ENCODE measurements at places on chromosomes 2 and 18.
A peak's percentile ranks its signal among the peaks of the same experiment; 100 is the strongest.

DNA sequence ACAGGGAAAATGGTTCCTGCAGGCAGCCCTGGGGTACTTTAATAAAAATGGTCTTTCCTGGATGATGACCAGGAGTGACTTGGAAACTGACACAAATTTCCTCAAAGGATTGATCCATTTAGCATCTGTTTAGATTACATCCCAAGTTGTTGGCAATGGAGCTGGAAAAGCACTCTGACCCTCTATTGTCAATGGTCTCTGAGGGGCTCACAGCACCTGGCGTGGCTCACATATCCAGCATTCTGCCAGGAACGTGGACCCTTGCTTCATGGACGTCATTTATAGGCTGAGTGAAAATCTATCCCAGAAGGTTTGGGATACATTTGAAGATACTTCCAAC is 43.8 kb downstream of the SERTAD2 start:
- DNase-seq, result no peak

DNA sequence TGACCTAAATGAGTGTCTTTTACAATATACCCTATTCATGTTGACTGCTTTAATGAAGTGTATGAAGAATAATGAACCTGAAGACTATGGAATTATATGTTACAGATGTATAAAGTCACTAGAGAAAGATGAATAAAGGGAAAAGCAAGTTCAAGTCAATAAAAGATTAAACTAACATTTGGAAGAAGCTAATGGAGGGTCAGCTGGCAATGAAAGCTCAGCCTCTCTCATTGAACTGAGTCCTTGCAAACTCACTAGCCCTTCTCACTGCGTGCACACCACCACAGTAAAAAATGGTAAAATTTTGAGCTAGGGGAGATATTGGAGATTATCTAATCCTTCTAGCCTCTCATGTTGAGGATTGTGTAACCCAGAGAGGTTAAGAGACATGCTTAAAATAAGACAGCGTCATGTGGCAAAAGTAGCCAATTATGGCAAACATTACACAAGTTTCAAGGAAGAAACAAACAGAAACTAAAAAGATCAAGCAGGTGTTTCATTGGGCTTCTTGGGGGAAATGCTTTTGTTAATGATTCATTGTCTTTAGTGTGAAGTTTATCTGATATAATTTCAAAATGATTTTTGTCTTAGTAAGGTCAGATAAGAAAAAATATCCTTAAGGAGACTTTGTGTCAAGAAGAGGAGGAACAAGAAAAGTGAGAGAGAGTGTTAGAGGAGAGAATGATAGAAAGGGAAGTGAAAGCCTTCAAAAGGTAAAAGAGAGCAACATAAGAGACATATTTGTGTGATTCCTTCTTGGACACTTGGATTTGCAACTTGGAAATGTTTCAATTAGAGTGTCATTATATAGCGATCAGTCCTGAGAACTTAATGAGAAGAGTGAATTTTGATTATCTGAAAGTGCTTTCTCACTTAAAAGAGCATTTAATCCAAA is 893.7 kb upstream of the FAM98A start:
- DNase-seq, result no peak

DNA sequence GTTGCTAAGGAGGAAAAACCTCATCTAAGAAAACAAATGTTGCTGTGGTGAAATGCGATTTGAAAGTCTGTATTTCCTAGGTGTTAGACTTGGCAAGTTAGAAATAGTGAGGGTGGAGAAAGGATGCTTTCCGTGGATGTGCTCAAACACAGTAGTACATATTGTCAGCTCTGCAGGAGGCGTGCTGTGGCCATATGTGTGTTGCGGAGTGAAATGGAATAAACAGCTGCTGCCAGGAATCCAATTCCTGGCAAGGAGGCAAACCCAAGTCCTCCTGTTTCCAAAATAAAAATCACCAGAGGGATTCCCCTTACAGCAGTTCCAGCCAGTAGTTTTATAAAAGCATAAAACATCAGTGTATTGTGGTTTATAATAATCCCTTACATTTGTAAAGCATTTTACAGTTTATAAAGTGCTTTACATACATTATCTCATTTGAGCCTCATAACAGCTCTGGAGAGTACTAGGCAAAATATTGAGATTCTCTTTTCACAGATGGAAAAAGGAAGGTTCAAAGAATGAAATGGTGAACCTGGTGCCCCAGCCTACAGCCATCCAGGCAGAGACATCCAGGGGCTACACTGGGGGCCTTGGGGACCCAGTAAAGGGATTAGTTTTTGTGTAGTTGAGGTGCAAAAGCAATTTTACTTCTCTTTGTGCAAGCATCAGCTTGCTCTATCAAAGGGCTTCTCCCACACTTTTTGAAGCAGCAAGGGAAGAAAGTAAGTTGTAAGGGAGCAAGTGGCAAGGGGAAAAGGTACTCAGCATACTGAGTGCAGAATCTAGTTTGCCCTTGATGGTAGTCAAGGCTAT is 206.0 kb downstream of the AGPS start:
- DNase-seq, result no peak

DNA sequence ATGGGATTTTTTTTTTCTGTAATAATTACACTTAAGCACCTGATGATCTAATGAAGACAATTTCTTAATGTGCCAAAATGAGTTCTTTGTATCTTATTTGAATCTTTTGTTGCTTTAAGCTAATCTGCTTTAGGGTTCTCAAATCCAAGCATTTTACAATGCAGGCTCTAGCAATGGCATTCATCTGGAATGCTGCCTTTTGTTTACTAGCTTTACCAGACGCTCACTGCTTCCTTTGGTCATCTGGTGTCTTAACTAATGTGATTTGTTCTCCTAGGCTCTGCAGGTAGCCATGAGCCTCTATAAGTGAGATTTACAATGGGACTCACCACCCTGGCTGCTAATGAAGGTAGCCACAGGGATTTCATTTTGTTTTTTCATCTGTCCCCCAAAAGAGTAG is 100.3 kb downstream of the GREB1L start:
- DNase-seq, result no peak

GRCh38 chr2:105934467-105934866 is 189.8 kb downstream of the NCK2 start:
- peak; percentile 28 for DNase-seq

GRCh38 chr2:72848436-72849137 is 22.8 kb upstream of the EXOC6B start:
- no peak for DNase-seq

- DNase-seq, result no peak
Observed at GRCh38 chr2:47360927-47361326, 42.0 kb upstream of the MSH2 start.

GRCh38 chr18:13517369-13517768 is 209.0 kb downstream of the FAM210A start:
- DNase-seq, result no peak

- no peak for DNase-seq
Observed at GRCh38 chr2:19295998-19296502, 62.4 kb downstream of the OSR1 start.

GRCh38 chr2:109613081-109613921 is 465 bp downstream of the SEPTIN10 start:
- no peak for DNase-seq

DNA sequence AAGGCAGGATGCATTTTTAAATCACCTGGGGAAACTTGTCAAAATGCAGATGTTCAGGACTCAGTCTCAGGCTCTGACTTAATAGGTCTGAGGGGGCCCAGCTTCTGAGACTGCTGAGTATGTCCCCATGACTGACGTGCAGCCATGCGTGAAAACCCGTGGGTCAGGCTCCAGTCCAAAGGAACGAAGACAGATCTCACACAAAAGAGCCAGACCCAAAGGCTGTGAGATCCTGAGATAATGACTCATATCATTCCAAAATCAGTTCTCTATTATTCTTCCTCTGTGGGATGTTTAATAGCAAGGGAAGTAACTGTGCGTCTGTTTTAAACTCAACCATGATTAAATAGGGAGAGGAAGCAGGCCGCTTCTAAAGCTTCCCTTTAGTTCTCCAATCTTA is 107.4 kb upstream of the ACAA2 start:
- no peak for DNase-seq

DNA sequence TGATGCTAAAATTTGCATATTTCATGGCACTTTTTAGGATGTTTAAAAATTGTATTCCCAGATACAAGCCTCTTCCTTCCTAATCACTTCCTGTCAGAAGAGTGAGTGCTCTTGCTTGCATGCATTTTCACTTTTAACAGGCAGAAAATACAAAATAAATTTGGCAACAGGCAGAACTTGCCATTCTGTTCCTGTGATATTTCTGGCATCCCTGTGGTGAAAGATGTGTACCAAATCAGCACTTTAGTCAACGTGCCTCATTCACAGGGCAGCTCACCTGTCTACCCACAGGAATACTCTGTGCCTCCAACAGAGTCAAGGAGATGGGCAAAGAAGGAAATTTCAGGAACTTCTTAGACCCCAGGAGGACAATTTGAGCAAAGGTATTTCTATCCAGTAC is 360.9 kb downstream of the AKAIN1 start:
- DNase-seq, result no peak

- DNase-seq, result no peak
Observed at GRCh38 chr2:163471947-163472346, 263.9 kb downstream of the FIGN start.

- DNase-seq, result no peak
Observed at GRCh38 chr18:47175283-47175897, 774 bp downstream of the IER3IP1 start.

- DNase-seq, result no peak
Observed at GRCh38 chr2:10427618-10427949, 20.5 kb downstream of the ODC1 start.

DNA sequence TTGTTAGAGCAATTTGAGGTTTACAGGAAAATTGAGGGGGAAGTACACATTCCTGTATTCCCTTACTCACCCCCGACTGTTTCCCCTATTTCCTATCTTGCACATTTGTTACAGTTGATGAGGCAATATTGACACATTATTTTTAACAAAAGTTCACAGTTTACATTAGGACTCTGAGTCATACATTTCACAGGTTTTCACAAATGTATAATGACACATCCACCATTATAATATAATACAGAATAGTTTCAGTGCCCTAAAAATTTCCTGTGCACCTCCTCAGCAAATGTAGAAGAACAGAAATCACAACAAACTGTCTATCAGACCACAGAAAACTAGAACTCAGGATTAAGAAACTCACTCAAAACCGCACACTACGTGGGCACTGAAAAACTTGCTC is 160.6 kb upstream of the RMP24 start:
- DNase-seq, result no peak

DNA sequence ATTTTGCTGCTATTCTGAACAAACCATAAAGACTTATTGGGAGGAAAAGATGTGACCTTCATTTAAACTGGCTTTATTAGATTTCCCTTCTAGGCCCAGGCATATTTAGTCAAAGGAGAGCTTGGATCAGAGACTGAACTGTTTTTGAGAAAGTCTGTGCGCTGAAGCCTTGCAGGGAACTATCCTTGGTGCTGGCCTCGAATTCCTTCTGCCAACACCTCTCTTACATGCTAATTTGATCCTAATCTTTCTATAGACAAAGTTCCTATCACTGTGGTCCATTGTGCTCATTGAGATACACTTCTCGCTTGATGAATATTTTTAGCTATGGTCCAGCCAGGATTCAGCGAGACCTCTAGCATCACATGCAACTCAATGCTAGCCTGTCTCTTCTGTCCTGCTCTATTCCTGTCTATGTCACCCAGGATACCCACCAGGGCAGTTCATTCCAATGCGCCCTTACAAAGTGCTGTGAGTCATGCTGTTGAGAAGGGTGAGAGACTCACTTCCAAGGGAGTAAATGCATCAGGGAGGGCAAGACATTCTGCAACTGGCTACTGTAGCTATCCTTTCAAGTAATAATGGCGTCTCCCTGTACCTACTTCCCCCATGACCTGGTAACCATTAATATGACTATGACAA is 356.7 kb upstream of the LYPD1 start:
- DNase-seq, result no peak

All from activated T-cell treated with anti-CD3 and anti-CD28 coated beads for 24 hours (primary cell).